ENCODE measurements at places on chromosomes 7 and 10. TPM values are rescaled to one million over a fixed set of nuclear protein-coding genes. Genes with fewer than 3 reads are reported as not detected.

The TMEM229A gene
- total RNA-seq = not detected

The FAM24A gene
- total RNA-seq = not detected

- DNase-seq = no peak
- no peaks in the 10 kb centered on the region for H3K4me1 ChIP-seq
- no peak overlapping the region for H3K4me3 ChIP-seq
- H3K27ac ChIP-seq = no peak overlapping the region
These were observed 820.2 kb upstream of the CELF2 start for GRCh38 chr10:10197423-10197822.

- peak overlapping the region; percentile 78 for H3K27ac ChIP-seq
- H3K4me3 ChIP-seq = no peak overlapping the region
- no peak for DNase-seq
- peaks cover 7% of the 10 kb centered on the region for H3K36me3 ChIP-seq
These were observed 133.7 kb upstream of the SH2B2 start for GRCh38 chr7:102152672-102153598.

DNA sequence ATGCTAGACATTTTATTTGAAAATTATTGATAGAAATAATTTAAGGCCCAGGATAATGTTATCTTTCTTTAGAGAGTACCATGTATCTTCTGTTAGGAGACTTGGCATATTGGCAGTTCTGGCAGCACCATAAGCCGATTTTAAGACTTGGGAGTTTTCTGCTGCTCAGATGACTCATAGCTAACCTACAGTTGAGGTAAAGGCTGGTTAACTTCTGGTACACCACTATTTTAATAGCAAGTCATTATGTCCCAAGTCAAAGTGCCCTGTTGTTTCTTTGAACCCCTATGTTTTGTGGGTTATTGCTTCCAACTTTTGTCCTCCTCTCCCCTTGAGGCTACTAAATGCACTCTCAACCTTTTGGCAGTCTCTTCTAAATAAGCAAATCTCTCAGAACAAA, 25.2 kb downstream of the ATRNL1 start:
- H3K27me3 ChIP-seq = no peaks in the 10 kb centered on the region
- H3K36me3 ChIP-seq = peaks cover 3% of the 10 kb centered on the region
- H3K4me3 ChIP-seq = no peak overlapping the region
- peaks cover 2% of the 10 kb centered on the region for H3K4me1 ChIP-seq
- no peak overlapping the region for H3K27ac ChIP-seq

GRCh38 chr7:79620291-79620690, 166.8 kb upstream of the MAGI2 start:
- no peak overlapping the region for H3K27ac ChIP-seq
- peaks cover 2% of the 10 kb centered on the region for H3K27me3 ChIP-seq
- H3K4me3 ChIP-seq = no peak overlapping the region
- H3K4me1 ChIP-seq = no peaks in the 10 kb centered on the region
- DNase-seq = no peak

- no peaks in the 10 kb centered on the region for H3K27me3 ChIP-seq
- no peak overlapping the region for H3K27ac ChIP-seq
- H3K4me1 ChIP-seq = no peaks in the 10 kb centered on the region
- DNase-seq = no peak
- no peak overlapping the region for H3K4me3 ChIP-seq
These were observed 34.5 kb downstream of the EBF3 start for GRCh38 chr10:129929343-129930292.

All from osteocyte (in vitro differentiated cells).